ENCODE measurements at places on chromosomes 5 and 9. TPM values are rescaled to one million over a fixed set of nuclear protein-coding genes. Genes with fewer than 3 reads are reported as not detected.

- DNase-seq, result no peak
Measured at GRCh38 chr9:3028535-3028934, 184.6 kb upstream of the PUM3 start.

The PDCD1LG2 gene
- total RNA-seq, result not detected

- DNase-seq, result no peak
Measured at GRCh38 chr5:127086589-127086988, 13.3 kb upstream of the C5orf63 start.

- no peak for DNase-seq
Measured at GRCh38 chr5:33720176-33720575, 171.6 kb downstream of the ADAMTS12 start.

DNA sequence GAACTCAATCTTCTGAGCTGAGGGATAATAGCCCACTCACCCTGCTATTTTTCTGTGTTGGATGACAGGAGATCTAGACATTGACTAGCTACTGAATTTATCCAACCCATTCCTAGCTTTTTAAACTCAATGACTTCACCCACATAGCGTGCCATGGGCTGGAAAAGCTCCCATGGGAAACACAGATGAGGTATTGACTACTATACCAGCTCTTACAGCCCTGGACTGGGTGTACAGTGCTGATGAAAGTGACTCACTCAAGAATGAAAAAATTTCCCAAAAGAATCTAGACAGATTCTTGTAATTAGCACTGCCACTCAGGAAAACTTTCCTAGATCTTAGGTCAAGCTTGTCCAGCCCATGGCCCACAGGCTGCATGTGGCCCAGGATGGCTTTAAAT lies 72.7 kb upstream of the NREP start:
- DNase-seq, result no peak

The MLANA gene
- total RNA-seq, result not detected

DNA sequence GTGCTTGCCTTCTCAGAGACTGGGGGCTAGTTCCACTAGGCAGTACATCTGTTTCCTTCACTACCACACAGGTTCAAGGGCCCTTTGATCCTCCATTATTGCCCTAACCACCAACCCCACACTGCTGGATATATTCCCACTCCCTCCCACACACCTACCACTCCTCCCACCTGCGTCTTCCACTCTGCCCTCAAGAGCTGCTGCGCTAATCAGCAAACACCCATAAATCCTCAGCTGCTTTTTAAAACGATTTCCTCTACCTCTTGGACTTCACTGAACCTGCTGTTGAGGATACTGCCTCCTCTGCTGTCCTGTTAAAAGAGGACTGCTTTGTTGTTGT lies 120.9 kb downstream of the MAPKAP1 start:
- DNase-seq, result no peak

GRCh38 chr5:135601466-135601865 lies 22.7 kb upstream of the CXCL14 start:
- DNase-seq, result peak; percentile 9

DNA sequence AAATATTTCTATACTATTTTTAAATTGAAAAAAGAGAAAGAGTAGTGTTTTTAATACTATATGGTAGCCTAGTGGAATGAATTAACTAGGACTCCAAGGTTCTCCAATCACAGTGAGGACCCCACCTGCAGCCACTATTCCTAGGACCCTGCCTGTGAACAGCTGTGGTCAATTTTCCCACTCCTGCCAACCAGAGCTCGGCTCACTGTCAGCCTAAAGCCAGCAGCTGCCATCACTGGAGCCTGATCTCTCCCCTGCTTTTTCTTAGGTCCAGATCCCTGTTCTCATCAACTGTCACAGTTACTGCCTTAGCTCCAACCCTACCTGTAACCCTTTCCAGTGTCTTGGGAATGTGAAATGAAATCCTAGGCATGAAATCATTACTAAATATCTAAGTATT lies 25.3 kb downstream of the ARSB start:
- DNase-seq, result no peak

GRCh38 chr5:180673371-180674089 lies 24.1 kb upstream of the FLT4 start:
- DNase-seq, result no peak

DNA sequence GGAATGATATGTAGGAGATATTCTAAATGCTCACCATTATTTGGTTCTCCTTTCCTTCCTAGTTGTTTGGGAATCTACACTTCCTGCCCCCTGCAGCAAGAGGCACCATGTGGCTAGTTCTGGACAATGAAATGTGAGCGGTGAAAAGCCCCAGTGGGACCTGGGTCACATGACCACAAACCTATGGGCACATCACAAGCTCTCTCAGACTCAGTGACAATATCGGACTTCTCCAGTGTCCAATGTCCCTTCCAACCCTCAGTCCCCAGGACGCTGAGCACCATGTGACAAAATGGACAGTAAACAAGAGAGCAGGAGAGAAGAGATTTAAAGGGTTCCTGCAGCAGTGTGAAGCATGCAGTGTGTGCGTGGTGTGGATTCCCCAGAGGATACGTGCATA lies 44.6 kb upstream of the FOXE1 start:
- no peak for DNase-seq

DNA sequence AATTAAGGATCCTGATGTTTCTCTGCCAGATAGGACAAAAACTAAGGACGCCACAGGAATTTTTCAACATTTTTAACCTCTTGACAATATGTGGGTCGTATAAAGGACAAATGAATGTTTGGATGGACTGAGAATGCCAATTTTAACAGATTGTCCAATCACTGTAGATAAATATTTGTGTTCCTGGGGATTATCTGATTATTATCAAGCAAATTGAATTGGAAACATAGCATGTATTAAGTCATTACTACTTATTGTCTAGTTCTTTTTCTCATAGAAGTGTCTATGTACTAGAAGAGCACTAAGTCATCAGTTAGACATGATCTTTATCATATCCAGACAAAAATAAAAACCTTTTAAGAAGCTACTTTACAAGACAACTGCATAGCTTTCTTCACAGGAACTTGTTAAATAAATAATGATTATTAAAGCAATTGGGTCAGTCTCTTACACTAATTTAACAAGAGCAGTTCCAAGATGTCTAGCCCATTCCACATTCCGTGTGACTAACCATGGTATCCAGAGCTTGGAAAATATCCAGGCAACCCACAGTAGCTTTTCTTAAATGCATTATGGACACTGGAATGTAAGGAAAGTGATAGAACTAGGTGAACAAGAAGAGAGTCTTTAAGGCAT lies 127.5 kb upstream of the CDKN2B start:
- DNase-seq, result no peak

DNA sequence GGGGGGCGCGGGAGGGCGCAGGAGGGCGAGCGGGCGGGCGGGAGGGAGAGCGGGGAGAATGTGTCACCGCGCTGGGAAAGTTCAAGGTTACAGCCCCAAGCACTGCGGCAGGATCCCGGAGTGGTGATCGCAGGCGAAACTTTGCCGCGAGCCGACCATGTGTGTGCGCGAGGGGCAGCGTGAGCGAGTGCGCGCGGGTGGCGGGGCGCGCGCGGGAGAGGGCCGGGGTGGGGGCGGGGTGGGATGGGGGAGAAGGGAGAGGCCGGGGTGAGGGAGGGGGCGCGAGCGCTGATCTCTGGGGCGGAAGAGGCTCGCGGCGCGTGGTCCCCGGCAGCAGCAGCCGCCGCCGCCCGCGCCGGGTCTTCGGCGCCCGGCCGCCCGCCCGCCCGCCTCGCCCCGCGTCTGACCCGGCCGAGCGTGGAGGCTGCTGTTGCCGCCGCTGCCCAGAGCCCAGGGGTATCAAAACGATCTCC lies at the start of gene NFIB:
TSS of gene NFIB (minus strand) at position 191 of the 473 bp plus-strand sequence. CDS start 630 bp downstream, outside the sequence.
- peak; percentile 63 for DNase-seq

All from mesothelial cell of epicardium (in vitro differentiated cells).